Activated CD4-positive, alpha-beta memory T cell treated with anti-CD3 and anti-CD28 coated beads for 36 hours (primary cell): ENCODE measurements at places on chromosomes 3 and 15. TPM values are rescaled to one million over a fixed set of nuclear protein-coding genes. Genes with fewer than 3 reads are reported as not detected.

- H3K4me3 ChIP-seq = no peak overlapping the region
- DNase-seq = peak; percentile 10
- H3K27ac ChIP-seq = no peak overlapping the region
- H3K27me3 ChIP-seq = peaks cover 2% of the 10 kb centered on the region
- no peaks in the 10 kb centered on the region for H3K36me3 ChIP-seq
Observed at GRCh38 chr3:16147220-16147994, 27.1 kb upstream of the GALNT15 start.

DNA sequence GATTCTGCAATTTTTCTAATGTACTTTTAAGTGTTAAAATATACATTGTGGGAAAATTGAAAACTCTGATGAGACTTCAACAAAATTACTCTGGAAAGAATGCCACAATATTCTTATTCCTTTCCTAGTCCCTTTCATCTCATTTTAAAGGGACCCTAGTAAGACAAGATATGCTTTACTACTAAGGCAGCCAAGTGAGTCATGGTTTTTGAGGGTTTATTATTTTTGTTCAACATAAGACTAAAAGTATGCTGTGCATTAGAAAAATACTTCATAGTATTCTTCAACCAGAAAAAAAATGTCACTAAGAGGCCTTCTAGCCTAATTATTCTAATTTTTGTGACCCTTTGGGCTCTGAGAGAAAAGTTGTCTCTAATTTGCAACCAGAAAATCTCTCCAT, 7.4 kb downstream of the IL12A start:
- H3K4me3 ChIP-seq = no peak overlapping the region
- no peak for DNase-seq
- no peaks in the 10 kb centered on the region for H3K36me3 ChIP-seq
- H3K27ac ChIP-seq = no peak overlapping the region
- H3K4me1 ChIP-seq = no peaks in the 10 kb centered on the region

DNA sequence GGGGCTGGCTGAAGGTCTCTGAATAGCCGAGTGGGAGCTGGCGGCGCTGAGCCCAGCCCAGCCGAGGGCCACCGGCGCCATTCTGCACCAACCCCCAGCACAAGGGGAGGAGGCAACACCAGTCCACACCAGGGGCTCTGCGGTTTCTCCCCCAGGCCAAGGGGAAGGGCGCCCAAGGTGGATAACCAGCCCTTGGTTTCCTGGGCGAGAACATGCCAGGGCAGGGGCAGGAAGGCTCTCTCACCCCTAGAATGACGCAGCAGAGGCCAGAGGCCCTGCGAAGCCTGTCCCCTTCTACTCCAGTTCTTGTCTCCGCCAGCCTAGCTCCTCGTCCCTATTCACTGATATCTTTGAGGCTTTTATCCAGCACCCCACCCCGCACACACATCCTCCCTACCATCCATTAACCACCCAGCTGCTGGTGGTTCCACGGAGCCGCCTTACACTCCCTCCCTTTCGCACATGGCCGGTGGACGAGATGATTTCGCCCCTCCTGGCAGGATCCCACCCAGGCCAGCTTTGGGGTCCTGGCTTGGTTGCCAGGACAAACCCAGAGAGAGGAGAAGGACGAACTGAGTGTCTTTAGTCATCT, 1.3 kb downstream of the RBPMS2 start:
- H3K36me3 ChIP-seq = no peaks in the 10 kb centered on the region
- H3K4me3 ChIP-seq = peak overlapping the region; percentile 50

DNA sequence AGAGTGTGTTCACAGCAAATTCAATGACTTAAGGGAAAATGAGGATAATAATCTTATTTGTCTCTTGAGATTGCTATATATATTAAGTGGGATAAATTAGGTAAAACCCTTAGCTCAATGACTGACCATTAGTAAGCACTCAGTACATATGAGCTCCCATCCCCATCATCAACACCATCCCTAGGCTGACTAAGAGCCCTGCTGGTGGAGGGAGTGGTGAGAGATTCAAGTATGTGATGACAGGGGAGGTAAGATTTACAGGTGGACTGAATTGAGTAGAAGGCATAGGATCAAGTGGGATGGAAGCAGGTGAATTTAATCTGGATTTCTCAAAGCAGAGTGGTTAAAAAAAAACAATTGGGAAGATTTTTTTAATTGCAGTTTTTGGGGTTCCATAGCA, 21.0 kb upstream of the LRRN1 start:
- peaks cover 7% of the 10 kb centered on the region for H3K36me3 ChIP-seq
- H3K4me3 ChIP-seq = no peak overlapping the region
- H3K27ac ChIP-seq = no peak overlapping the region

Gene TBC1D2B
- total RNA-seq = 57.8 TPM

DNA sequence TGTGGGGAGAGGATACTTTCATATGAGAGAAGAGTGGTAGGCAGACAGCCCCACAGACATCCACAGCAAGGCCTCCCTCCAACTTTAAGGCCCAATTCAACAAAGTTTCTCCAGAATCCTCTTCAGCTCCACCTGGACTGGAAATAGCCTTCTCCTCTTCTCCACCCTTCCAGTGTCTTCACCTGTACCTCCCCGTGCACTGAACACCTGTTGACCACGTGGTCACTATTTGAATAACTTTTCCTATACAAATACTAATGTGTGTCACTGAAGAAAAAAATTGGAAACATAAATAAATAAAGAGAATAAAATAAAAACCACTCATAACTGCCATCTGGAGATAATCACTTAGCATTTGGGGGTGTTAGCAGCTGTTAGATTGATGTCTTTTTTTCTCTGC, 52.9 kb downstream of the CCNL1 start:
- no peak for DNase-seq
- no peak overlapping the region for H3K27ac ChIP-seq
- H3K4me3 ChIP-seq = no peak overlapping the region
- H3K4me1 ChIP-seq = peaks cover 26% of the 10 kb centered on the region
- no peaks in the 10 kb centered on the region for H3K36me3 ChIP-seq

GRCh38 chr3:3196148-3196861, 16.8 kb upstream of the CRBN start:
- no peak overlapping the region for H3K4me3 ChIP-seq
- H3K27me3 ChIP-seq = no peaks in the 10 kb centered on the region
- DNase-seq = peak; percentile 30
- no peak overlapping the region for H3K27ac ChIP-seq
- H3K4me1 ChIP-seq = peaks cover 26% of the 10 kb centered on the region
